Stimulated activated CD4-positive, alpha-beta T cell treated with anti-CD3 and anti-CD28 coated beads, Interleukin-4, amount 100 ng/mL, for 48 hours (primary cell): ENCODE measurements at places on chromosomes 12 and 14.

DNA sequence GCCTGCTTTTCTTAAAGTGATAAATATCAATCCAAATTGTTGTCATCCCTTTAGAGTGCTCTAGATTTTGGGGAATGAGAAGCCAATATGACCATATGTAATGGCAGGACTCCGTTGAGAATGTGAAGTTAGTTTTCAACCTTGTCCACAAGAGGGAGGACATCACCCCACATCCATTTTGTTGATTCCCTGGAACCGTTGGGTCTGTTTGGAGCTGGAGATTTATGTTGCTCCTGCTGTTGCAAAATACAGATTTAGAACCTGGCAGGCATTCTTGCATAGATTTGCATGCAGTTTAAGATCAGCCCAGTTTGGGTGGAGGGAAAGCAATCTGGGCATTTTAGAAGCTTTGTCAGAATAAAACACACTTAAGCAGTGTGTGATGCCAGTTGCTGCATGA, 620.1 kb downstream of the NRXN3 start:
- DNase-seq, result no peak

GRCh38 chr14:54676812-54677708, 110.1 kb downstream of the SAMD4A start:
- DNase-seq, result no peak

GRCh38 chr12:116637589-116638150, 78.5 kb downstream of the MAP1LC3B2 start:
- DNase-seq, result no peak

DNA sequence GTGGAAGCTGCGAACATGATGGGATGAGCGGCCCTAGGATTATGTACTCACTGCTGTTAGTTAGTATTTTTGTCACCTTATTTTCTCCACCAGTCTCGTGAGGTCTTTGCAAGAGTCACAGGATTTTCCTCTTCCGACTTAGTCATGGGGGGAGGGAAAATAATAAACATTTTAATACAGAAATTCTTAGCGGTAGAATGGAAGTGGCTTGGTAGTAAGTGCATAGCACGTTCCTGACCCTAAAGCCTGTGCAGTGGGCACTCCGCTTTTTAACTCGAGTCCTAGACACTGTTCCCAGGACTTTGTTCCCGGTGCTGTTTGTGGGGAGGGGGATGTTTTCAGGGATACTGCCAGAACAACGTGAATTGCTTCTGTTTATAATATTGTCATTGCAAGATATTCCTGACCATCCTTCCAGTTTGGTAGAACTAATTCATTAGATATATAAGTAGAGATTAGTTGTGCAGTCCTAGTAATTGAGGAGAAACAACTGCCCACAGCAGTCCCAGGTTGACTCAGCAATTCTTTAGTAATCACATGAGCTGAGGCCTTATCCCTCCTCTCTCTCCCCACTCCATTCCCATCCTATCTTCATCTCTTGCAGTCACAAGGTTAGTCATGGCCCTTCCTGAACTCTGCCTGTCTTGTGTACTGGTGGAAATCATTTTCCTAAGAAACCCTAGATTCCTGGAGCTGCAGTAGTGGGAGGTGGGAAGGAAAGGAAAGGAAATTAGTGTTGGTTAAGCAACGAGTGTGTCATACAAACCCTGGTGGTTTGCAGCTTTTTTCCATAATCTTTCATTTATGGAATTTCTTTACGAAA, 799 bp downstream of the SLC38A6 start:
- DNase-seq, result no peak

DNA sequence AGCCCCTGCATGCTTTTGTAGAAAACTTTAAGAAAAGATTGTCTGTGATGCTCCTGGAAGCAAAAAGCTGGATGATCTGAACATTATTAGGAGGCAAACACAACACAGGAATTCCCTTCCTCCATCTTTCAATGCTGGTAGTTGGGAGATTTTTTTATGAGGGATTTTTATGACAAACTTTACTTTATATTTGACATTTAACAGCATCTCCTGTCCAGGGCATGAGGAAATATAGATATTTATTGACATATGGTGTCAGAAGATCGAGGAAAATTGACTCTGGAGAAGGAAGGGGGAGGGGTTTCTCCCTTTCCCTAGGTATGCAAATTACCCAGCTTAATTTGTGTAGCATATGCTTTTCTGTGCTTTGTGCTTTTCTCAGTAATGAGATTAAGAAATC, 37.8 kb upstream of the CISTR start:
- DNase-seq, result no peak

DNA sequence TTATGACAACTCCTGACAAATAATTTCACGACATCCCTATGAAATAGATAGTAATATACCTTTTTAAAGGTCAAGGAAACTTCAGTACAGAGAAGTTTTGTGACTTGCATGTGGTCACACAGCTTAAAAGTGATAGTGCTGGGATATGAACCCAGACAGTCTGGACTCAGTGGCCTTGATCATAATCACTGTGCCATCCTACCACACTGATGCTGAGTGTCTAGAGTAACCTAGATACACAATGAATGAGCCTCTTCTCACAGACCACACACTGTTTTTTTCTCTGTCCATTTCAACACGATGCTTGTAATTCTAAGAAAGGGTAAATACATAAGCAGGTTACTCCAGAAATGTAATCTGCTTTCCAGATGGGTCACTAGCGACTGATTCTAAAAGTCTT, 88.2 kb downstream of the SYNE2 start:
- no peak for DNase-seq

- no peak for DNase-seq
These were observed 371.5 kb upstream of the RGS6 start for GRCh38 chr14:71560751-71561150.

GRCh38 chr12:57985685-57986084, 44.3 kb downstream of the ATP23 start:
- DNase-seq, result no peak

- DNase-seq, result no peak
These were observed 94.1 kb upstream of the BMP4 start for GRCh38 chr14:54050759-54051158.

DNA sequence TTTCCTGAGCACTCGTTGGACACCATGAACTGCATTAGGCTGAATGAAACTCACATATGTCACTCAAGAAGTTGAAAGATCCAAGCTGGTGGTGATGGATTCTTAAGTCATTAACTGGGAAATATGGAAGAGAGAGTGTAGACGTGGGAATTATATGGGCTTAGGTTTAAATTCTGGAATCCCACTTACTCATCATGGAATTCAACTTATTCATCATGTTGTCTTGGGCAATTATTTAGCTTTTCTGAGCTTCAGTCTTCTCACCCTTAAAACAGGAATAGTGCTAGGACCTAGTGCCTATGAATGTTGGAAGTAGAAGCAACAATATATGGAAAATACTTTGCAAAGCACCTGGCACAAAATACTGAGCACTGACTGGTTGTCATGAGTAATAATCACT, 292.4 kb upstream of the TBX3 start:
- no peak for DNase-seq

DNA sequence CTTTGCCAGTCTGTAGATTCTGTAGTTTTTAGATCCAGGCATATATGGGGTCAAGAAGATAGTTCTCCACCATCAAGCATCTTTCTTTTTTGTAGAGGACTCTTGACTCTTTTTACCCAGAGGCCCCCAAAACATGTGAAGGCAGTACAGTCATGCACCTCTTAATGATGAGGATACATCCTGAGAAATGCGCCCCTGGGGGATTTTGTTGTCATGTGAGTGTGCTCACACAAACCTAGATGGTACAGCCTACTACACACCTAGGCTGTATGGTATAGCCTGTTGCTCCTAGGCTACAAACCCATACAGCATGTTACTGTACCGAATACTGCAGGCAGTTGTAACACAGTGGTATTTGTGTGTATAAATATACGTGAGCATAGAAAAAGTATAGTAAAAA, 23.0 kb downstream of the EVL start:
- no peak for DNase-seq

GRCh38 chr12:49335118-49335954, 1.7 kb downstream of the C1QL4 start:
- DNase-seq, result no peak

- DNase-seq, result no peak
These were observed 331.9 kb downstream of the BTG1 start for GRCh38 chr12:91813701-91814100.

GRCh38 chr14:102280376-102280962, 24.5 kb downstream of the MOK start:
- DNase-seq, result no peak

- no peak for DNase-seq
These were observed at the start of gene KCNJ8 for GRCh38 chr12:21774358-21775132. Gene KCNJ8, minus strand, starts transcription at chr12:21774706. Its CDS starts 1,090 bp downstream, at chr12:21773616.

DNA sequence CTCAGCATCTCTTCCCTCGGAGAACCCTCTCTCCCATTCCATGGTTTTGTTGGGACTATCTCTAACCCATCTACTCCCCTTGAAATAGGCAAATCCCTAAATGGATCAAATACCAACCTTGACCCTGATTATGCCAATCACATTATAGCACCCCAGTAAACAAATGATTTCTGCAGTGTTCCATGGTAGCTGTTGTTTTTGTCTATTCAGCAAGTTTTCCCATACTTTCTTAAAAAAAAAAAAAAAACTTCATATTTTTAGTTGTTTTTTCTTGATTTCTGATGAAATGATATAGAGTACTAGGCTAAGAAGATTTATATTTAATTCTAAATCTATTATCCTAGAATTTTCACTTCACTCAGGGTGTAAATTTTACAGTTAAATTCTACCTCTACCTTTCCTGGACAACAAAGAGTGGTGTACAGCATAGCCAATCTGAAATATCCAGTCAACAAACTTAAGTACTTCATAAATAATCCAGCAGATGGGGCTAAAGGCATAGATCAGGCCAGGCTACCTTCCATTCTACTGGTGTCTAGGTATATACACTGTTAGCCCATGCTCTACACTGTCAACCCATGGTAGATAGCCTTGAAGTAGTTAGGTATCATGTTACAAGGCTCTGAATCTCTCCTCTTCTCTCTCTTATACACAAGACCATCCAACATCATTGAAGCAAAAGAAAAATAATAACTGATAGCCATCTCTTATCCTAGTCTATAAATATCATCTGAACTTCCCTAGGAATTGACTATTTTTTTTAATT, 82.2 kb downstream of the PLEKHG7 start:
- DNase-seq, result no peak

- no peak for DNase-seq
These were observed 60.4 kb upstream of the BTG1 start for GRCh38 chr12:92206011-92206410.

DNA sequence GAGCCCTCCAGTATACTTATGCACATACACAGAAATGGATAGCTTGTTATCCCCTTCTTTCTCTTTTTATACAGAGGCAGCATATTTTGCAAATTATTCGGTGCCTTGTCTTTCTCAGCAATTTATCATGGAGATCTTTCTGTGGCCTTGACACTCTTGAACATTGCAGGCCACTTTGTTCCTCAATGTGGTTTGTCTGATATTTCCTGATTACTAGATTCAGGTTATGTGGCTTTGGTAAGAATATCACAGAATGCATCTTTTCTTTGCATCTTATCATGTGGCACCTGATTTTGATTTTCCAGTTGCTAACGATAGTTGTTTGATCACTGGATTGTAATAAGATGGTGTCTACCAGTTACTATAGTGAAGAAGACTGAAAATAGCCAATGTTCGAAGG, 7.1 kb upstream of the SNRPF start:
- no peak for DNase-seq

DNA sequence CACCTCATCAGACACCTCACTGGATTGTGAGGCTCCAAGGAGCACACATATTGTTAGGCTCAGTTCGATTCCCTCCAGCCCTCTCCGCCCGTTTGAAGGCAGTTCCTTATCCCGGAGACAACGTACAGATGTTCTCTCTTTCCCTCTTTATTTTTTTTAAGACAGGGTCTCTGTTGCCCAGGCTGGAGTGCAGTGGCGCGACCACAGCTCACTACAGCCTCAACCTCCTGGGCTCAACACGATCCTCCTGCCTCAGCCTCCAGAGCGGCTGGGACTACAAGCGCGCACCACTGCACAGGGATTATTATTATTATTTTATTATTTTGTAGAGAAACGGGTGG, 718 bp upstream of the TROAP start:
- no peak for DNase-seq

DNA sequence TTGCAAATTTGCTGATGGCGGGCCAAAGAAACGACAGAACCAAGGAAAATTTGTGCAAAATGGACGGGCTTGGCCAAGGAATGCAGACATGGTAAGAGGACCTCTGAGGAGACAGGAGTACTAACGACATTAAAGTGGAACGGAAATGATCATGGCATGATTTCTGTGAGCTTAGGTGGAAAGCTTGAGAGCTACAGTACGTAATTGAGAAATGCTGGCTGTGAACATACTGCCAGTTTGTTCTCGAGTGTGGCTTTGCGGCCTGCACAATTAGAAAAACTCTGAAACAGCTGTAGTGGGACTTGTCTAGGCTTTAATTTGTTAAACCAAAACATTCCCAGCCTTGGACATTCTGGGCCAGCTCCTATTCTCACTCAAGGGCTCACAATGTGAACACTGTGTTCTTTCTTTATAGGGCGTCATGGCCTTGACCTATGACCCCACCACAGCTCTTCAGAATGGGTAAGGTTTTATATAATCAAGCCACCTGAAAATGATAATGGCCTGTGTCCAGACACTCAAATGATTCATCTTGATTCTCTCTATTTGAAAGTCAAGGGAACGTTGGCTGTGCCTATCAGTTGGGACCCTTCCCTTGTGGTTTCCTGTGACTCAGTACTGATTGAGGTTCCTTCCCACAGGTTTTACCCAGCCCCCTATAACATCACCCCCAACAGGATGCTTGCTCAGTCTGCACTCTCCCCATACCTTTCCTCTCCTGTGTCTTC, 48.5 kb downstream of the BAZ2A start:
- DNase-seq, result no peak

DNA sequence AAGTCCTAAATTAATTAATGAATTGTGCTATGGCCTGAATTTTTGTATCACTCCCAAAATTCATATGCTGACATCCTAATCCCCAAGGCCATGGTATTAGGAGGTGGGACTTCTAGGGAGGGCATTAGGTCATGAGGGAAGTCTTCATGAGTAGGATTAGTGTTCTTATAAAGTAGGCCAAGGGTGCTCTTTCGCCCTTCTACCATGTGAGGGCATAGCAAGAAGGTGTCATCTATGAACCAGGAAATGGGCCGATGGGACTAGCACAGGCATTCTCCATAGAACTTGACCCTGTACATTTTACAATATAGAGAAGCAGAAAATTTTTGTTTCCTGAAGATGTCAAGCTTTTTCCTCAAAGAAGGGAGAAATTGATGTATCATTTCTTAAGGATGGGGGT, 12.5 kb downstream of the SYT10 start:
- no peak for DNase-seq

GRCh38 chr12:3218228-3219171, 141.3 kb downstream of the TSPAN9 start:
- no peak for DNase-seq

- DNase-seq, result no peak
These were observed at the start of gene ADCY4 for GRCh38 chr14:24334431-24335291. Gene ADCY4, minus strand, starts transcription at chr14:24335071. Its CDS starts 419 bp downstream, at chr14:24334652.

DNA sequence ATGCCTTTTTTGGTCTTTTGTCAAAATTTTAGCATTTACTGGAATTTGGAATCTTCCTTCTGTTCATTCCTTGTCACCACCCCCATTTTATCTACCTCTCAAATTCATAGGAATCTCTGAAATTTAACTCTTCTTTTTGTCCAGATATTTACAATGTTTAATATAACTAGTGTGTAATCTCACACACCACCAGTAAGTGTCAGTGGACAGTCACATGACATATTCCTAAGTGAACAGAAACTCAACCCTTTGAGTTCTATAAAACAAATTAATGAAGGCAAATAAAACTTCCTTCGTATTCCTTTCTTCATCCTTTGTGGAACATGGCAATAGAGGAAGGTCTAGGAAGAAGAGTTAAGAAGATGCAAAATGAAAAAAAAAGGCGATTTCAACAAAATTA, 26.6 kb downstream of the ATF7 start:
- DNase-seq, result no peak
